ENCODE measurements at places on chromosomes 2 and 18.

- DNase-seq, result no peak
Observed at GRCh38 chr2:20575414-20575813, 75.5 kb downstream of the HS1BP3 start.

GRCh38 chr18:55014095-55014494 lies 54.8 kb upstream of the CCDC68 start:
- DNase-seq, result no peak

DNA sequence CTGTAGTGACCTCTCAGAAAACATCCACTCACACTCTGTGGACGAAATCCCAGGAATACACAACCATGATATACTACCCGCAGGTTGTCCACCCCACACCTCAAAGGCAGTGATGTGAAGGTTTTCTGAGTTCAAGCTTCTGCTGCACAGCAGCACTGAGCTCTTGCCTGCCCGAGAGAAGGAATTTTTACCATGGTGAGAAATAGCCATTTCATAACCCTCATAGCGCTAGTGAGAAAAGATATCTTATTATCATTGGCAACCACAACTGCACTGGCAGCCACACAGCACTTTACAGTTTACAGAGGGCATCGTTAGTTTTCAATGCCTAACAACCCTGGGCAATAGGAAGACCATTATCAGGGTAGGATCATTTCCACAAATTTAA lies 36.9 kb downstream of the NAPG start:
- no peak for DNase-seq

- no peak for DNase-seq
Observed at GRCh38 chr2:16252251-16252650, 311.9 kb downstream of the MYCN start.
